T-helper 9 cell (primary cell): ENCODE measurements at places on chromosomes 16 and 17.
A peak's percentile ranks its signal among the peaks of the same experiment; 100 is the strongest.

DNA sequence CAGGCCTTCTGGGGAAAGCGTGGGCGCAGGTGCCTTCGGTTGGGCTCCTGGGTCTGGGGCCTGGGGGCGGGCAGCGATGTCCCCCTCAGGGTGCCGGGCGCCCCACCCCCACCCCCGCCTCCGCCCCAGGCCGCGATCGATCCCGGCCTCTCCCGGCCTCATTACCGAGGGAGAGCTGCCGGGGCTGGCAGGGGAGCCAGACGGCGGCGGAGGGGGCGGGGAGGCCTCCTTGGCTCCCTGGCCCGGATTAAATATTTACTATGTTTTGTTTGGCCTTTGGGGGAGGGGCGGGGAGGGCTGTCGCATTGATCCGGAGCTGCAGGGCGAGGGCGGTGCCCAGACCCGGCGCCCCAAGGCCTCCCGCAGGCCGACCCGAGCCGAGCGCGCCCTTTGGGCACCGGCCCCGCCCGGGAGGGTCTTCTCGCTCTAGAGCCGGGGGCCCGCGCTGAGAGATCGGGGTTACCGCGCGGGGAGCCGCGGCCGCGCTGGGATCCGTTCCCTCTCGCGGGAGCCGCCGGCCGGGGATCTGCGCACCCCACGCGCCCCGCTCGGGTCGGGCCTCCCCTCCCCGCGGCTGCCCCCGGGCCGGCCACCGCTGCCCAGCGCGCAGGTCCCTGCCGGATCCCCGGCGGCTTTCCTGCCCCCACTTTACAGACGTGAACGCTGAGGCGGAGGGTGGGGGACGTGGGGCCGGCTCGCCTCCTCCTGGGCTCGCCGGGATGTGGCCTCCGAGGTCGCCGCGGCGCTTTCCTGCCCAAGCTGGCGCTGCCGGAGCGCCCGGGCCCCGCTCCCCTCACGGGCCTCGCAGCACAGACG, 27.0 kb downstream of the RTN4RL1 start:
- DNase-seq, result no peak

DNA sequence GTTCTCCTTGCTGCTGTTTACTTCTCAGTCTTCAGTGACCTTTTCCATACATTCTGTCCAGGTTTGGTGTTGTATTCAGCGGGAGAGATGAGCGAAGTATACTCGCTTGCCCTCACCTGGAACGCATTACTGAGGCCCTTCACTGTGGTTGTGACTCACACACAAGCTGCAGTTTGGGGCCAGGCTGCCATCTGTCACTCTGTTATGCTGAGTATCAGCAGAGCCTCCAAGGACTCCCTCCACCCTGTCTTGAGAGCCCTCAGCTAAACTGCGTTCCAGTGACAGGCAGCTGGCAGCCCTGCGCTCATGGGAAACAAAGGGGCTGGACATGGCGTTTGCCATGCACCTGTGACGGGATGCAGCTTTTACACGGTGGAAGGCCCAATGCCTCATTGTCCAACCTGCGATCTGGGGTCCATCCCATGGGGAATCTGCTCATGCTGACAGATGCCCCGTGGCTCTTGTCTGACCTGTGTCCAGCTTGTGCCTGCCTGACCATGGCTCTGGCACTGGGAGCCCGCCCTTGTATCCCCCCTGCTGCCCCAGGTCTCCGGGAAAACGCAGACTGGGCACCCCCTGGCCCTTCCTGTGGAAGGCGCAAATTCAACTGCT, 6.5 kb upstream of the ZNF778 start:
- no peak for DNase-seq

DNA sequence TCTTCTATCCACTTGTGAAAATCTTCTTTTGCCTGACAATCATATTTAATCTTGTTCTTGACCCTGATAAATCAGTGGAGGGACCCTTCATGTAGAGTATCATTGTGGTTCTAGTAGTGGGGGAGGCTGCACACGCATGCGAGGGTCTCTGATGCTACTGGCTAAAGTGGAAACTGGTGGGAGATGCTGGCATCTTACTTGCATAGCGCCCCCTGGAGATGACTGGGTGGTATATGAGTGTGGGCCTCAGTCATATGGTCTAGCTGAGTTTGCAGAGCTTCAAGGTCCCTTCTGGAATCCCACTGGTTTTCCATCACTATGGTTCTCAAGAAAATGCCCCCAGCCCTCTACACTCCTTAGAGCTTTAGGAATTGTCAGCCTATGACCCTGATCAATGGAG, 236.4 kb upstream of the AXIN2 start:
- DNase-seq, result peak; percentile 7

GRCh38 chr17:30824002-30824355, 513 bp downstream of the CRLF3 start:
- peak; percentile 19 for DNase-seq

DNA sequence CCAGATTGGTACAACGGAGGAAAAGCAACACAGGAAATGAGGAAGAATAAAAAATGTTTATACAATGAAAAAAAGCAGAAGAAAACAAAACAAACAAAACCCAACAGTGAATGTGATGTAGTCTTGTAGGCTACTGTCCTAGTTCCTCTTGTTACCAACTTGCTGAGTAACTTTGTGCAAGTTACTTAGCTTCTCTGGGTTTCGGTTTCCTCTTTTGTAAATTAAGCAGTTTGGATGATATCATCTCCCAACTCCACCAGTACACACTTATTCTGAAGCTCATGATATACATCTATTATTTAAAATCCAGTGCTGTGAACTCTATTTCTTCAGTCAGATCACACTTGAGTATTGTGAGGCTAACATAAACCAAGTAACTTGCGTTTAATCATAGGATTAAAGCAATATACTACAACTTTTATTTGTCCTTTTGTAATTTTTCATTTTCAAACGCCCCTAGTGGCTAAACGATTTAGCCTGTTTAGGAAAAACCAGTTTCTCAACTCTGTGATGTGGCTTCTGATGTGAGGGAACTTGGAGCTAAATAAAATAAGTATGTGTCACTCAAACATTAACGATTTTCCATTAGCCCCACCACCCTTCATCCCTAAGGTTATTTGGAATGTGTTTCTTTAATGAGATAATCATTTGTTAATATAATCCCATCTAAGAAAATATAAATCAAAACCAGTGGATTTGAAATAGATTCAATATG, 1.4 kb upstream of the UNK start:
- DNase-seq, result no peak

- no peak for DNase-seq
Observed at GRCh38 chr16:50692999-50693781, at the start of gene NOD2. Gene NOD2 (plus strand): TSS chr16:50693606. CDS start chr16:50699496, 5,890 bp downstream.

GRCh38 chr17:38898812-38899348, 26.5 kb upstream of the LASP1NB start:
- DNase-seq, result peak; percentile 70

DNA sequence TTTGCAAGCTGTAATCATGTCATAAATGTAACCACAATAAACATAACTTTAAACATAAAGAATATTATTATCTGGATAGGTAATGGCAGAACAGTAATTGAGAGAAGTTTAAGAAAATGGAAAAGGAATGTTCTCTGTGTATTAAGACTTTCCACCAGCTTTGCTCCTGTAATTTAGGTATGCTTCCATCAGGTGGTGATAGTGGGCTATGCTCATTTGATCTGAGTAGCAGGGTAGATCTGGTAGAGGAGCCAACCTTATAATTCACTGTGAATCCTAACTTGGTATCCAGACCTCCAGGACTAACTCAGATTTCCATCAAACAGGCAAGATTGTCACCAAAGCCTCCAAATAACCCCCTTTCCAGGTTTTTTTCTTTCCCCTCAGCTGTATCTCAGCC, 137.9 kb upstream of the ZKSCAN2 start:
- no peak for DNase-seq

DNA sequence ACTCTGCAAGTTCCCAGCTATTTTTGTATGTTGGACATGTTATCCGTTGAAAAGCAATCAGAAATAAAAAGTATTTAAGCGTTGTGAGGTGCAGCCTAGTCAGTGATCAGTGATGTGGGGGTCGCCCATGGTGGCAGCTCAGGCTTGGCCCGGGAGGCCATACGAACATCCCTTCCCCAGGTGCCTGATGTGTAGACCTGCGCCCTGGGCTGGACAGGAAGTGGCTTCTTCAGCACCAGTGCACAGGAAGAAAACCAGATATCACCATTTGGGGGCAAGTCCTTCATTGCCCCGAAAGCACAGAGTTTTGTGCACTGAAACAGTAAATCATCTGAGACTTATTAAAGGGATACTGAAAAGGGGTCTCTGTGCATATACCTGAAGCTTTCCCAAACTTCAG, 98.9 kb downstream of the SOCS1 start:
- no peak for DNase-seq

GRCh38 chr16:12461201-12461600, 342.5 kb downstream of the CPPED1 start:
- DNase-seq, result no peak

- no peak for DNase-seq
Observed at GRCh38 chr17:37088459-37088858, 139.7 kb downstream of the AATF start.

GRCh38 chr16:67521095-67521804, 7.4 kb upstream of the RIPOR1 start:
- DNase-seq, result peak; percentile 99

GRCh38 chr16:23943604-23944003, 107.8 kb downstream of the PRKCB start:
- no peak for DNase-seq

DNA sequence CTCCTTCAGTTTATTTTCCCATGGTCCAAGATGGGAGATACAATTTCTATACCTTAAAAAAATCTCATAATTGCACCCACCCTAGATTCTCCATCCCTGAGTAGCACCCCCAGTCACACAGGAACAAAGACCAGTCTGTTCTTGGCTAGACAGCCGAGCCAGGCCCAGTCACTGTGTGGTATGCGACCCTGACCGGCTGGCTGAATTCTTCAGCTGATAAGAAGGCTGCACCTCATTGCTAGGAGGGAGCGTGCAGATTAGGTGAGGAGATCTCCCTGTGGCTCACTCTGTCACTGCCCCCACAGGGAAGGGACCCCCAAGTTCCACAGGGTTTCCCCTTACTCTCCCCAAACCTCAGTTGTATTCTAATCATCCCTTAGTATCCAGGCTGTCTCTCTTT, 138.7 kb downstream of the SALL1 start:
- no peak for DNase-seq

DNA sequence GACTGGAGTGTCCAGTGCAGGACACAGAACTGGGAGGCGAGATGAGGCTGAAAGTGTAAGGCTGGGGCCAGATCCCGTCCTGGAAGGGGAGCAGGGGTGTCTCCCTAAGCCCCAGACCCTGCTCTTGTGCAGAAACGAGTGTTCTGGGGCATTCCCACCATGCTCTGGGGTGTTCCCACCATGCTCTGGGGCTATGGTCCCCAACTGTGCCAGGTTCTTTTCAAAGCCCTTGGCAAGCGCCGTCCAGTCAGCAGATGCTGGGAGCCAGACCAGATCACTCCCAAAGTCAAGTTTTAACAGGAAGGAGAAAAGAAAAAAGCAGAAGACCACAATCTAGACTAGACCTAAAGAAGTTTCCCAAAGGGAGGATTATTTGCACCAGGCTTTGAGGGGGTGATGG, 2.5 kb downstream of the TAX1BP3 start:
- DNase-seq, result no peak

DNA sequence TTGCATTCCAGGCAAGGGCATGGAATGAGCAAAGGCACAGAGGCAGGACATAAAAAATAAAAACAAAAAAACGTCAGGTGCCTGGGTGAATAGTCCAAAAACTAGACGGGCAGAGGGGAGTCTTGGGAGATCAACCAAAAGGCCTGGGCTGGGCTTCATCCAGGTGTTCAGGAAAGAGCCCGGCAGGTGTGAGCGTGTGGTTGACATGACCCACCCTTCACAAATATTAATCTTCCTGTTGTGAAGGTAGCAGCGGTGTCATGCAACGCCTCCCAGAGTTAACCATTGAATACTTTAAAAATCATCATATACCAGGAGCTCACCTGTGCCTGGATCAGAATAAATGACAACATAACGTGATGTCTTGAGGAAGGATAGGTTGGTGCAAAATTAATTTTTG, 90.6 kb downstream of the USP22 start:
- no peak for DNase-seq

DNA sequence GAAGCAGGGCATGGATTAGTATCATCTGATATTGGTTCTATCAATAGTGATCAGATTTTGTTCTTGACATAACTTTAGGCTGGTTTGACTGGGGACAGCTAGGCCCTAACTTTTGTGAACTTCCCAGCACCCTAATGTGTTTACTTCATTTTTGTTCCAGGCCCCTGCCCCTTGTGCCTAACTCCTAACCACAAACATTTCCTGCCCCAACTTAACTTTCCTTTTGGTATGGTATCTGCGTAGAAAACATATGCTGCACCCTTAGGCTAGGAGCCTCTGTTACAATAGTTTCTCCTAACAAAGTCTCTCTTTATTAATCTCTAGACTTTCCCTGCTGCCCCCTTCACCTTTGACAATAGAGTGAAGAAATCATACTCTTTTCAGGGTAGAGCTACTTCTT, 2.5 kb downstream of the ADPRM start:
- no peak for DNase-seq

GRCh38 chr17:69762766-69763165, 312.3 kb upstream of the KCNJ16 start:
- no peak for DNase-seq

DNA sequence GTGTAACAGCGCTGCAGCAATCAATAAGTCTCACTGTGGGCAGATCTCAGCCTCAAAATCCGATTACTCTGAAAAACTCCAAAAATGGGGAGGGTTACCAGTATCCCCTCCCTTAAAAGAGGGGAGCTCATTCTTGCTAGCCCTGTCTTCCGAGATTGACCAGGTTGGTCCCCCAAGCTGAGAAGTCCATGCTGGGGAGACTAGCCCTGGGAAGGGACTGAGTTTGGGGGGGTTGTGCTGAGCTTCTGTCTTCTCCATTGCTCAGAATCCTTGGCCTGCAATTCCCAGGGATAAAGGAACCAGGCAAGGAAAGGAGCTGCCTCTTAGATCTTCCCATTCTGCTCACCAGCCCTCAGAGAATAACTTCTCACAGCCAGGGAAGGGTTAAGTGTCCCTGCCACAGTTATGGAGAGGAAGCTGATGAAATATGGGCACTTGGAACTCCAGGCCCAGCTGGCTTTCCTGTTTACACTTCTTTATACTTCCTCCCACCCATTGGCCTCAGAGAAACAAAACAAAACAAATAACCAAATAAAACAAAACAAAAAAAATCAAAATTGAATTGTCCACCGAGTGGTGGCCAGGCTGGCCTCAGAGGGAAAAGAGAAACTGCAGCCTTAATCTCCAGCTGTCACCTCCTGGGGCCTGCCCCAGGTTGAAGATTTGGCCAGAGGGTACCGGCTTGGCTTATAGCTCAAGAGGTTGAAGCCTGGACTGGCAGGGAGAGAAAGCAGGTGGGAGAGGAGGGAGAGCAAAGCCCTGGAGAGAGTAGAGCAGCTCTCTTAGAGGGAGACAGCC, 2.6 kb downstream of the HOXB3 start:
- no peak for DNase-seq

DNA sequence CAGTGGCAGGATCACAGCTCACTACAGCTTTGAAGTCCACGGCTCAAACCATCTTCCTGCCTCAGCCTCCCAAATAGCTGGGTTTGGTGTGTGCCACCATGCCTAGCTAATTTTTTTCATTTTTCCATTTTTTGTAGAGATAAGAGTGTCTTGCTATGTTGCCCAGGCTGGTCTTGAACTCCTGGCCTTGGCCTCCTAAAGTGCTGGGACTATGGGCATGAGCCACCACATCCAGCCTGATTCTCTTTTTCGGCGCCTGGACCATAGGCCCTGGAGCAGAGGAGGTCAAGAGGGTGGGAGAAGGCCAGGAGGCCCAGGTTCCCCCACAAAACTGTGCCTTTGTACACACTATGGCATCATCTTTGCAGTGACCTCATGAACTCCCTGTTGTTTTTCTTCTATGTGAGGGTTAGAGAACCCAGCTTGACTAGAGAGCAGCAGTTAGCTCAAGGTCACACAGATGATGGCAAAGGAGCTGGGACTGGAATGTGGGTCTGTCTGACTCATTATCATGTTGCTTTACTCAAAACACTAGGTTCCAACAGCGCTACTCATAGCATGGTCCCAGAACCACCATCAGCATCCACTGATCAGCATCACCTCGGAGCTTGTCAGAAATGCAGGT, 16.3 kb downstream of the SCN4A start:
- DNase-seq, result no peak
